Hippocampal formation (tissue), 2 donors: ENCODE measurements at places on chromosomes 5 and 9.

DNA sequence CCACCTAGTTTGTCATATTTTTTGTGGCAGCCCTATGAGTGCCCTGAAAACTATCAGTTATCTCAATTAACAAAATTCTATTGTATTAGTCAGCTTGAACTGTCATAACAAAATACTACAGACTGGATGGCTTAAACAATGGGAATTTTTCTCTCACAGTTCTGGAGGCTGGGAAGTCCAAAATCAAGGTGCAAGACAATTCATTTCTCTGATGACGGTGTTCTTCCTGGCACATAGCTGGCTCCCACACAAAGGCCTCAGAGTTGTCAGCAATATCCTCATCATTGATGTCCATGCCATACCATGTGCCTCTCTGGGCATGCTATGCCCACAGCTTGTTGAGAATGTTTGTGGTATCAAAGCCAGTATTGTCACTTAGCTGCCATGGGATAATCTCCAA lies 691.9 kb downstream of the NR2F1-AS1 start:
- DNase-seq: no peak

- DNase-seq: no peak
These were observed 1.6 kb upstream of the THBS4 start for GRCh38 chr5:80033513-80033912.

GRCh38 chr5:76319673-76320072 lies 83.4 kb upstream of the IQGAP2 start:
- DNase-seq: no peak

DNA sequence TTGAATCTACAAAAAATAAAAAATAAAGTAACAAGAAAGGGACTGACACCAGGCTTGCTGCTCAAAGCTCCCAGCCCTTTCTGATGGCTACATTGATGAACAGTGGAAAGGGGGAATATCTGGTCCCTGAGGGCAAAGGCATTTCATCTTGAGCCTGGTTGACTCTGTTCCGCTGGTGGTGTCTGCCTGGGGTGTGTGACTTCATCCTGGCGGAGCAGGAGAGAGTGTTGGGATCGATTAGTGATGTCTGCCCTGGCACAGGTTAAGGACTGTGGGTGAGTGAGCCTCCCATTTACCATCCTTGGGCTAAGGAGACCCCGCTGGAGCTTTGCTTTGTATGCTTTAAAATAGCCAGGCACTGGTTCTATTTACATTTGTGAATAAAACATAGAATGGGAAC lies 56.9 kb upstream of the ASS1 start:
- no peak for DNase-seq

GRCh38 chr9:108776920-108777639 lies 78.7 kb downstream of the ACTL7B start:
- no peak for DNase-seq

GRCh38 chr5:135398160-135398854 lies 724 bp downstream of the MACROH2A1 start:
- no peak for DNase-seq

DNA sequence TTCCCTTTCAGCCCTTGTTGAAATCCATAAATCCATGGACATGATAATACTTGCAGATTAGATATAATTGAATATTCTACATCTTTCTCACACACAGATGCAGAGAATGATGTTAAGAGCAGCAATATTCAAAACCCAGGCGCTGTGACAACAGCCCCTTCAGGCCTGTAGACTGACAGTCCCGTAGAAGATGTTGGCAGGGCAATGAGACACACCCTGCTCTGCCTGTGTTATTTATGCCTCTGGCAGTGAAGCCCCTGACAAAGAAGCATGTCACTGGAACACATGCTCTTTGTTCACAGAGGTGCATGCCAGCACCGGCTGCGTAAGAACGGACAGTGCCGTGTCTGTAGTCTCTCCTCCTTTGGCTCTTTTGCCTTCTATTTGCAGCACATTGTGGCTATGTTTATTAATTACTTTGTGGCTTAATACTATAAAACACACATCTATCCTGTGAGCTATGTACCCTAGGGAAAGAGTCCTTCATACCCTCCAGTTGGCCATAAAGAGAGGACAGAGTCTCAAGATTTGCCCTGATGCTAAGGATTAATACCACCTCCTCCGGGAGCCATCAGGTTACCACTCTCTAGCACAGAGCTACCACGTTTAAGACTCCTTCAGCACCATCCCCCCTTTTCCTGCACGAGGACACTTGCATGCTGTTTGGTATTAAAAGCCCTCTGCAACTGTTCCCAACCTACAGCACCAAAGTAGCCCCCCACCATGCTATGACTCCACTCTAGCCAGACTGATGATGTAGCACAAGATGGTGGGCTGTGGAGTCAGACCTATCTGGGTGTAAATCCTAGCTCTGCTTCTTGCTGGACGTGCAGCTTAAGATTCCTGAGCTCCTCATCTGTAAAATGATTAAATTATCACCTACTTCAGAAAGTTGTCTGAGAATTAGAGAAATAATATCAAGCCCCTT lies 2.0 kb upstream of the ANP32B start:
- DNase-seq: peak; percentile 53

DNA sequence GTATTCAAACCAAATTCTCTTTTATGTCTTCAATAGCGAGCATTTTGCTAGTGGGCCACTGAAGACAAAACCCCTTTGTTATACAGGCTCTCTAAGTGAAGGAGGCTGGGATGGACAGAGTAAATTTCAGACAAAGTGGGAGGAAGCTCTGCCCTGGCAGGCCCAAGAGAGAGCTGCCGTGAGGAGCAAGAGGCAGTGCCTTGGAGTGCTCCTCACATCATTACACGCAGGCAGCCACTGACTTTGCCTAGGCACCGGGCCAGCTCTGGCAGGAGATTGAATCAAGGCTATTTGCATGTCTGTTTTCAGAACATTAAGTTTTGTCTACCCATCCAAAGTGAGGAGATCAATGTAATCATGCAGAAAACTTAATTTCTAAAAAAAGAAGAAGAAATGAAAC lies 167.7 kb downstream of the CCDC192 start:
- peak; percentile 25 for DNase-seq
